ENCODE measurements at places on chromosomes 4 and X.

GRCh38 chr4:39062770-39063097 lies 702 bp downstream of the KLHL5 start:
- DNase-seq: no peak

DNA sequence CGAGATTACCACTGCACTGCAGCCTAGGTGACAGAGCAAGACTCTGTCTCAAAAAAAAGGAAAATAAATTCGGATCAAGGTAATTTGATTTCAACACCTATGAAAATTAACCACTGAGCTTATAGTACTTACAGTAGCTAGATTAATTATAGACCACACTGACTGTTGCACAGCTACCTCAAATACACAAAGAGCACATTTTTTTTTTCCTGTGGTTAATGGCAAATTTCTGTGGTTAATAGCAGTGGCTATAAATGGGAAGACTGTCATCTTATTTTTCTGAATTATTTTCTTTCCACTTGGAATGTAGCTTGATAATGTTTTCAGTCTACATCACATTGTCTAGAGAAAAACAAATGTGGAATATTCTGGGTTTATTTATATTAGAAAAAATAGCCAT lies 1661.6 kb upstream of the PCDH7 start:
- DNase-seq: no peak

GRCh38 chrX:10518073-10518472 lies 102.3 kb downstream of the MID1 start:
- DNase-seq: no peak

- peak; percentile 38 for DNase-seq
Observed at GRCh38 chr4:12110627-12111026, 681.9 kb upstream of the HS3ST1 start.

All from GDM1 (cell line).